ENCODE measurements at places on chromosomes 7 and 10. TPM values are rescaled to one million over a fixed set of nuclear protein-coding genes. Genes with fewer than 3 reads are reported as not detected.

The EBLN1 gene
- total RNA-seq = not detected

The DLG5 gene
- total RNA-seq = 9.9 TPM

The GSTO2 gene
- total RNA-seq = 1.8 TPM

The DDC gene
- total RNA-seq = not detected

The BLVRA gene
- 42.4 TPM for total RNA-seq

The TFPI2 gene
- not detected for total RNA-seq

The C7orf57 gene
- total RNA-seq = 0.28 TPM

The TBX20 gene
- 0.45 TPM for total RNA-seq

The GCK gene
- not detected for total RNA-seq

The ATP6V0A4 gene
- not detected for total RNA-seq

The TEX36 gene
- total RNA-seq = not detected

The GSAP gene
- 5.9 TPM for total RNA-seq

The ANXA11 gene
- 271 TPM for total RNA-seq

The MPP7 gene
- 4.3 TPM for total RNA-seq

The TSPAN13 gene
- total RNA-seq = 0.48 TPM

The ADRB1 gene
- total RNA-seq = 0.20 TPM
